NCI-H1694 treated with DMSO at 0.1 percent for 48 hours (cell line): ENCODE measurements at places on chromosomes 6 and 20.

DNA sequence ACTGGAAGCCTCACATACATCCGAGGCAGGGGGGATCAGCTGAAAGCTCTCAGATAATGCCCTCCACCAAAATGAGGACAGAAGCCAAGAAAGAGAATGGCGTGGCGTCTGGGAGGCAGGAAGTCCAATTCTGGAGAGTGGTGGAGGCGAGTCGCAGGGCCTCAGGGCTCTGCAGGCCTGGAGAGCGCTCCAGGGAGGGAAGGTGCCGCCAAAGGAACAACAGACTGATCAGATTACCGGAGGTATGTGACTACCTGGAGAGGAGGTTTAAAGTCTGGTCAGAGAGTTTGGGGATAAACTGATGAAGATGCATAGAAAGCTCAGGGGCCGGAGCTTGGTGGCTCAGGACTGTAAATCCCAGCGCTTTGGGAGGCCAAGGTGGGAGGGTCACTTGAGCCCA is 11.2 kb upstream of the IP6K3 start:
- no peak for DNase-seq

DNA sequence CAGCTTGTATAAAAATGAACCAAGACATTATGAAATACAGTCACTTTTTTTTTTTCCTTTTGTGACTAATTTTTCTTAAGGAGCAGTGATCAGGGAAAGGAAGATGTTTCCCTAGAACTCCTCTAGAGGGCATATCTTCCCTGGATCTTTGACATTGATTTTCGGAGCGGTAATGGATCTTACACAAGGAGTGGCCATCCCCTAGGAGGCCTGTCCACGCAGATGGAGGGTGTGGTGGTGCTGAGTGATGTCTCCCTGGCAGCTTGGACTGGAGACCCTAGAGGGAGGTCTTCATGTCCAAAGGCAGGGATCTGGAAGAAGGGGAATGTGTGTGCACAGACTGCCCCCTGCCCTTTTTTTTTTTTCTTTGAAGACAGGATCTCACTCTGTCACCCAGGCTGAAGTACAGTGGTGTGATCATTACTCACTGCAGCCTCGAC is 7.0 kb upstream of the KIFC1 start:
- no peak for DNase-seq

DNA sequence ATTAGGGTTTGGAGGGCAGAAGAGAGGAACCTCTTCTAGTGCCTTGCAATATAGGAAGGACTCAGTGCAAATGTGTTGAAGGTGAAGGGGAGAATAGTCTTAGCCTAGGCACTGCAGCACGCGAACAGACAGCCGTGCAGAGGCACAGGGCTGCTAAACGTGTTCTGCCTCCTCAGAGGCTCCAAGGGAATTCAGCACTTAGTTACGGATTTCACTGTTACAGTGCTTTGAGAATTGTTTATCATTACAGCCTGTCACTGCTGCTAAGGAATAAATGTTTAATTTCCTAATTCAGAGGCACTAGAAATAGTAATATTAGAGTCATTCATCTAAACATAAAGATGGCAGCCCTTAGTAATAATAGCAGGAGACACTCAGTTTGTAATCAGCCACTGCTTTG is 116.4 kb upstream of the SLC22A16 start:
- no peak for DNase-seq

DNA sequence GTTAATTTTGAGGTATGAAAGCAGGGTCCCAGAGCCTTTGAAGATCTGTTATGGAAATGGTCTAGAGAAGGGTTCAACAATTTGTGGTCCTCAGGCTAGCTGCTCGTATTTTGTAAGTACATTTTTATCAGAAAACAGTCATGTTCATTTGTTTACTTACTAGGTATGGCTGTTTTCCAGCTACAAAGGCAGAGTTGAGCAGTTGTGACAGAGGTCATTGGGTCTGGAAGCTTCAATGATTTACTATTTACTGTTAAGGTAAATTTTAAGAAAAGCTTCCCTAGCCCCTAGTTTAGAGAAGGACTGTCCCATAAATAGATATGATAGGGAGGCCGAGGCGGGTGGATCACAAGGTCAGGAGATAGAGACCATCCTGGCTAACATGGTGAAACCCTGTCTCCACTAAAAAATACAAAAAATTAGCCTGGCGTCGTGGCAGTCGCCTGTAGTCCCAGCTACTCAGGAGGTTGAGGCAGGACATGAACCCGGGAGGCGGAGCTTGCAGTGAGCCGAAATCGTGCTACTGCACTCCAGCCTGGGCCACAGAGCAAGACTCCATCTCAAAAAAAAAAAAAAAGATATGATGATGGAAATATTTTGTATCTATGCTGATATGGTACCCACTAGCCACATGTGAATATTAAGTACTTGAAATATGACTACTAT is 538.4 kb upstream of the CITED2 start:
- DNase-seq: no peak

GRCh38 chr6:64987066-64987465 is 720.0 kb downstream of the EYS start:
- no peak for DNase-seq

GRCh38 chr6:27605401-27606342 is 132.8 kb upstream of the ZNF184 start:
- DNase-seq: no peak

- no peak for DNase-seq
These were observed 67.0 kb downstream of the DNAAF9 start for GRCh38 chr20:3340443-3340842.

DNA sequence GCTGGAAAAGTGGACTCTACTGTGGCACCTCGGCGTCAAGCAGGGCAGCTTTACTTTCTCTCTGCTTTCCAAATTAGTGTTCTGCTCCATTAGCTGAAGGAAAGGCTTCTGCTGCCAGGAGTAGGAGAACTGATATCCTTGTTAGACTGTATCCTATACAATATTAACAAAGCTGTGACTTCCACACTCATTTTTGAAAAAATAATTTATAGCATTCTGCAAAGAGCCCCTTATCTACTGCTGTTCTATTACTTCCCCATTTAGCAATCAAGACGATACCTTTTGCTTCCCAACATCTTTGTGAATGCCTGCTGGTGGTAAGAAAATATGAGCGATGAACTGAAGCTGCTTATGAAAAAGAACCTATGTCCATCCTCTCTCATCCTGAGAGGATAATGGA is 151.1 kb downstream of the UBE3D start:
- DNase-seq: no peak

DNA sequence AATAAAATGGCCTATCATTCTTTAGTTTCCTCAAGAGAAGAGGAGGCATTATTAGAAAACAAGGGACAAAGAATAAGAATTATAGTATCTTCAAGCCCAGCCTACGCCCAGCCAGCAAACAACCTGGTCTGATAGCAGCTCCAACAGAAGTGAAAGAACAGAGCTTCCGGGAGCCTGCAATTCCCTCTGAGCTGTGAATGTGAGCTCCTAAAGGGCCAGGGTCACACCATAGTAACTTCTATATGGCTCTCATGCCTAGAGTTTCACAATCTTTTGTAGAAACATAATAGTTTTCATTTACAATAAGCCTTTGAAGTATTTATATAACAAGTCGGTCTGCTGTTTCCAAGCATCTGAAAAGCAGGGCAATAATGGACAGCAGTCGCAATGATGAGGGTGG is 116.5 kb downstream of the SMLR1 start:
- DNase-seq: no peak

DNA sequence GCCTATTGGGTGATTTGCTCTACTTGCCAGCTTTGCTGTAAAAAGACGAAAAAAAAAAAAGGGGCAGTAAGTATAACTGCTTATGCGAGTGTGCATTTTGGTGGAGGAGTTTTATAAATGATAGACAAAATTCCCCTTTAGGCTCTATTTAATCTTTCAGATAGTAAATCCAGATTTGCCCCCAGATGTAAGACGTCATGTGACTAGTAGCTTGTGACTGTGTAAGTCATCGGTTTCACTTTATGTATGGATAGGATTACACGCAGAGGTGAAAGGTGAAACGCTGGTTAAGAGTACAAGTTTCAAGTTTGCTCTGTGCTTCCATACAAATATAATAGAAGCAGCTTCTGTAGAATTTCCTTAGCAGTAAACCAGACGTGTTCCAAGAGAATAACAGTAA is 7.9 kb downstream of the RAB32 start:
- no peak for DNase-seq

DNA sequence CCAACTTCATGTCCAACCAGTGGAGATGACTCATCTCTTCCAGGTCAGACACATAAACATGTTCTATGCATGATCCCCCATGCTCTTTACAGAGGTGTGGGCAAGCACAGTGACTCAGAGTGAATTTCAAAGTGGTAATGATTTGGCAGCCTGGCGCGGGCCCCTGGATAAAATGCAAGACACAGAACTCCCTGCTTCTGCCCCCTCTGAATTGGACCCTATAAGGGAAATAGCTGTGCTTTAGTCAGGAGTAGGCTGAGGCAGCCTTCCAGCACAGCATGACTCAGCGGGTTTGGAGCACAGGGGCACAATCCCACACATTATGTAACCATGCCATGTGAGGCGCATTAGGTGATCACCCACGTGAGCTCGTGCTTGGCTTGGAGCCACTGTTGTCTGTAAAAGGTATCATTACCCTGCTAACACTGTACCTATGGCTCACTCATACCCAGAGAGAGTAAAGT is 127.4 kb downstream of the C6orf118 start:
- no peak for DNase-seq

DNA sequence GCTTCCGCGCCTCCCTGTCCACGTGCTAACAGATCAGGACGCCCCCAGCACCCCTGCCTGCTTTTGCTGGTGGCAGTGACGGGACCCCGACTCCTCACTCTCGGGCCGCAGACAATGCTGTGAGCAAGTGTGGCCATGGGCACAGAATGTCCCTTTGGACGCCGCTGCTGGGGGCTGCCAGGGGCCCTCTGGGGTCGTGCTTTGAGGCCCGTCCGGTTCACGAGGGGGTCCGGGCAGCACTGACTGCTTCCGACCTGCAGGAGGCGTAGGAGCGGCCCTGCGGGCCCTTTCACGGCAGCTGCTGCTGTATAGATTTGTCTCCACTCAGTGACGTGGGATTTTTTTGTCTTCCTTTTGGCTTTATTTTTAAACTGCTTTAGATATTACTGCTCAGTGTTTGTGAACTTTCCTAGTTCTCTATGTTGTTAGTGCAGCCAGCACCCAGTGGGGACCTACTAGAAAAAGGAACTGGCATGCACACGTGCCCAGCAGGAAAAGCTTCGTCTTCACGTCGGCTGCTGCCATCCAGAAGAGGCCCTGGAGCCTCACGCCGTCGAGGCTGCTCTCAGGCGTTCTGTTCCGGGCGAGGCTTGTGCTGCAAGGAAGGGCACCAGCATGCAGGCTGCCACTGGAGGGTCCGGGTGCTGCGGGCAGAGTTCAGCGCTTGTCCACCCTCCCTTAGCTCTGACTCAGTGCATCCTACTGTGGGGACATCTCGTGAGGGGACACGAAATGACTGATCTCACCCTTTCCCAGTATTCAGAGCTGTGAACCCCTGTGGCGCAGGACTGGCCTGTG is 21.7 kb downstream of the UCKL1 start:
- DNase-seq: no peak
